ENCODE measurements at places on chromosomes 12 and 14.
A peak's percentile ranks its signal among the peaks of the same experiment; 100 is the strongest.

GRCh38 chr14:87940894-87941293 lies 52.1 kb downstream of the GALC start:
- DNase-seq: no peak

- no peak for DNase-seq
Measured at GRCh38 chr14:90440021-90440451, 43.2 kb downstream of the CALM1 start.

- no peak for DNase-seq
Measured at GRCh38 chr12:19206493-19207077, 77.1 kb downstream of the PLEKHA5 start.

- DNase-seq: no peak
Measured at GRCh38 chr14:88902850-88903249, 78.4 kb downstream of the TTC8 start.

- peak; percentile 41 for DNase-seq
Measured at GRCh38 chr14:49972131-49972671, 79.3 kb downstream of the ARF6 start.

- no peak for DNase-seq
Measured at GRCh38 chr12:42945927-42946326, 356.4 kb upstream of the PRICKLE1 start.

DNA sequence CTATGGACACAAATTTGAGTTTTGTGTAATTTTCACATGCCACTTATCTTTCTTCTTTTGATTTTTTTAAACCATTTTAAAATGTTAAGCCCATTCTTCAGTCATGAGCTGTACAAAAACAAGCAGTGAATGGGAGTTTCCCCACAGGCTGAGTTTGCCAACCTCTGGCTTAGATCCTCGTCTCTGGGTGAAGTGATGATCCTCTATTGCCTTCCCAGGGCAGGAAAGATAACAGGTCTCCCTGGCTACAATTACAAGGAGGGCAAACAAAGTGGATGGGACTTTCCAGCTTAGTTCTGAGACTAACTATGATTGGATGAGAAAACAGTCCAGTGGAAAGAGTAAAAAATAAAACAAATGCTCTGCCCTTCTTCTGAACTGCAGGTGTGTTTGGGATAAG lies 203.7 kb downstream of the SPTSSA start:
- DNase-seq: no peak

GRCh38 chr12:111426344-111427185 lies 20.8 kb downstream of the SH2B3 start:
- DNase-seq: no peak

DNA sequence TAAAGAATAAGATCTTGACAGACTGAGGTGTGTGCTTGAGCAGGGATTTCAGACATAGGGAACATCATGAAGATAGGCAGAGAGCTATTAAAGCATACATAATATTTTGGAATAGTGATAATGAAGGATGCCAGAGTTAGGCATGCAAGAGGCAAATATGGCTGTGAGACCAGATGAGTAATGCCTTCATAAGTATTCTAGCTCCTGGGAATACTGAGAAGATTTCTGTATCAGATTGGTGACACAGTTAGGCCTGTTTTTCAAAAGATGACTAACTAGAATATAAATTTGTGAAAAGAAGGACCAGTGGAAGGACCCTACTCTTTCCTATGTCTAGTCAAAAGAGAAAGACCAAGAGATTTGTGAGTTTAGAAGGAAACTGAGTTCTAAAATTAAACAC lies 108.8 kb downstream of the TXNDC16 start:
- peak; percentile 13 for DNase-seq

- no peak for DNase-seq
Measured at GRCh38 chr12:68287106-68287505, 33.7 kb upstream of the IL22 start.

DNA sequence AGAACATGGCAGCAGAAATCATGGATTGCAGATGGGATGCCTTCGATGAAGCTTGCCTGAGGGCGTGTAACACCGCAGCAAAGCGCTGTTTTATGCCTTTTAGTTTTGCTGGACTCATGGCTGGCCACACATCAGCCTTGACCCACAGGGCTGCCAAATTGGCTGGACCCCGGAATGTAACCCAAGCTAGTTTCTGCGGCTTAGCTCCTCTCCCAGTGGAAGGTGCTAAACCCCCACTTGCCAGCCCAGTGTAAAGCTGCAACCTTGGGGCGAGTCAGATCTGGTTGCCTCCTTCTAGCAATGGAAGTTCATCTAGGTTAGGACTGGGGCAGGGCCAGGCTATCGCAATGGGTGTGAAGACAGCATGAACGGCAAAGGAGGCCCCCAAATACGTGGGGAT lies 38.3 kb downstream of the MEG3 start:
- no peak for DNase-seq

DNA sequence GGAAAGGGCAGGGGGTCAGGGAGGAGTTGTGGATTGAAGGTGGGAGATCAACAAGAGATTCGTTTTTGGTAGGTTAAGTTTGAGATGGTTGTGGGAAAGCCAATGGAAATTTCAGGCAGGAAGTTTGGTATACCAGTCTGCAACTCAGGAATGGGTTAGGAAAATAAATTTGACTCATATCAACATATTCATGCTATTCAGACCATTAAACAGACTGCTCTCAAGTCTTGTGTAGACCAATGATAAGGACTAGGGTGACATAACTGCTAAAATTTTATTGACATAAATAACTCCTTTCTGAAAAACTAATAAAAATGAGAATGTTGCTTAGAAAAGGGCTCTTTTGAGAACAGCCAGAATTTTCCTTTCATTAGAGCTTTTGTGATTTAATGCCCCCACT lies 60.0 kb downstream of the PLEKHA5 start:
- no peak for DNase-seq

DNA sequence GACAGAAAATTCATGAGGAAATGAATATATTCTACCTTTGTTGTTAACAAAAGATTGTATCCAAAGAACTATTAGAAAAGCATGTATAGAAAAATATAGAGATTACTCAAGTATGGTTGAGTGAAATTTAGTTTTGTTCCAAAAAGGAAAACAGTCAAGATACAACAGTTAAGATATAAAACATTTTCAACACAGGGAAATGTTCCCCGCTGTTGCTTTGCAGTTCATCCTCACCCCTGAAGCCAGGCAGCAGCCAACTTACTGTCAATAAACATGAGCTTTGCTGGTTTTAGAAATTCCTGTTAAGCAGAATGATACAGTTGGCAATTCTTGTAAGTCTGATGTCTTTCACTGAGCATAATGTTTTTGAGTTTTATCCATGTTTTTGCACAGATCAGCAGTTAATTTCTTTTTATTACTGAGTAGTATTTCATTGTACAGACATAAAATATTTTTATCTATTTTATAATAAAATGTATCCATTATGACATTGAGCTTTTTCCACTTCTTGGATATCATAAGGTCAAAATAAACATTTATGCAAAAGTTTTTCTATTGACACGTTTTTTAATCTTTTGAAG lies 1.2 kb upstream of the CLEC2B start:
- DNase-seq: peak; percentile 13

DNA sequence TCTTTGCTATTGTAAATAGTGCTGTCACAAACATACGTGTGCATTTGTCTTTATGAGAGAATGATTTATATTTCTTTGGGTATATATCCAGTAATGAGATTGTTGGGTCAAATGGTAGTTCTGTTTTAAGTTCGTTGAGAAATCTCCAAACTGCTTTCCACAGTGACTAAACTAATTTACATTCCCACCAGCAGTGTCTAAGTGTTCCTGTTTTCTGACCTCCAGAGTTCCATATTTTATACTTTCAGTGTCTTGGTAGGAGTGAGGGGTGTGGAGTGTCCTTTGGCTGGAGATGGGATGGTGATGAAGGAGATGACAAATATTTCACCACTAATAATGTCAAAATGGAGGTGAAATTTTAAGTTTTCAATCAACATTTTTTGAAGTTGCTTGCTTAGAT lies 86.4 kb downstream of the DACT1 start:
- DNase-seq: no peak

DNA sequence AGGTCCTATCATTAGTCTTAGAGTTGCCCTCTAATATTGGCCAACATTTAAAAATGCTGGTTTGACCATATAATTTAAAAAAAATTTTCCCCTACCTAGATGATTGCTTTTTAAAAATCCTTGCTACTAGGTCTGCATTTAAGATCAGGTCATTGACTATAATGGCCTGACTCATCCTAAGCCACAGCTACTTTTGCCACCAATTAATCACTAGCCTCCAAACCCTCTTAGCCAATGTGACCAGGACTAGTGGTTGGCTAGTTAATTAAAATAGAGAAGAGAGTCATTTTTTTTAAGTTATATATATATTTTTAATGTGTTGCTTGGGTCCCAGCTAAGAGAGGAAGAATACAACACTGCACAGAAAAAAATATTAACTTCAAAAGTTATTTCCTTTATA lies 57.5 kb downstream of the SOS2 start:
- DNase-seq: no peak

DNA sequence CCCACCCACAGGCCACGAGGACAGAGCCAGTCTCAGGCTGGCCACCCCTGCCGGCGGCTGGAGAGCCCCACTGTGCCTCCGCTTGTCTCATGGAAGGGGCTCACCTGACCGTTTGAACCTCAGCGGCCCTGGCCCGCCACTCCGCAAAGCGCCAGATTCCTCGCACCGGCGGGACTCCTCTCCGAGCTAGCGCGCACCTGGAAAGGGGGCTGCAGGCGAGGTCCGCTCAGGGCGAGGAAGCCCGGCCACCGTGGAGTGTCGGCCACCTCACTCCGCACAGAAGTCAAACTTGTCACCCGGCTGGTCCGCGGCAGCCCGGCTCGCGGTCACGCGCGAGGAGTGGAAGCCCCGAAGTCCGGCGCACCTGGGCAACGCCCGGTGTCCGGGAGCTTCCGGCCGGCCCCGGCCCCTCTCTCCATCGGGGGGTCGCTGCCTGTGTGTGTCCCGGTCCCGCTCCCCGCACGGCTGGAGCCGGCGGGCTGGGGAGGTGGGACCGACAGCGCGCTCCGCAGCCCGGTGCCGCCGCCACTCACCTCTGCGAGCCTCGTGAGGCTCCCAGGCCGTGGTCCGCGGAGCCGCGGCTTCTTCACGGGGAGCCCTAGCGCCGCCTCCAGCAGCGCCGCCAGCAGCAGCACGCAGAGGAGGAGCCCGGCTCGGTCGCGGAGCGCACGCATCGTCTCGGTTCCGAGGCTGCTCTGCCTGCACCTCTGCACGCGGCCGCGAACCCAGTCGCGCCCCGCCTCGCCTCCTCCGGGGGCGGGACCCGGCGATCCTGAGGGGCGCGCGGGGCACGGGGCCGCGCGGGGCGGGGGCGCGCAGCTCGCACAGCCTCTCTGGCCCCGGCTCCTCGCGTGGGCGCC lies at the start of gene ISM2:
ISM2 (minus strand) TSS at position 697 of the 860 bp plus-strand sequence; CDS start at position 674, 23 bp downstream.
- peak; percentile 87 for DNase-seq

DNA sequence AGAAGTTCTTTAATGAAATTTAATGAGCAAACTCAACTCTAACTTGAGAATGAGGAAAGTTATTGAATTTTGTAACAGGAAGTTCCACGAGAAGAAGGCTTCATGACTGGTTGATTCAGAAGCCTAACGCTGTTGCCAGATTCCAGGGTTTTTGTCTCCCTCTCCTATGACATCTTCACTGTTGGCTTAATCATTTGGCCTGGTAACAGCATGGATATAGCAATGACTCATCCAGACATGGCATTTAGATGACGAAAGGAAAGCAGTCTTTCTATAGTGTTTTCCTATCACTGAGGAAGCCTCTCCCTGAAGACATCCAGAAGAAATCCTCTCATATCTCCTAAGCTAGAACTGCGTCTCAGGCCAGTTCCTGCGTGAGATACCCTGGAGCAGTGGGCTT lies 9.4 kb upstream of the KCNA1 start:
- peak; percentile 59 for DNase-seq

GRCh38 chr12:71472441-71472911 lies 32.9 kb downstream of the LGR5 start:
- peak; percentile 14 for DNase-seq

- DNase-seq: peak; percentile 82
Measured at GRCh38 chr14:55556929-55557623, 22.9 kb upstream of the KTN1 start.

- no peak for DNase-seq
Measured at GRCh38 chr12:107362960-107363359, 269.6 kb upstream of the CRY1 start.

- no peak for DNase-seq
Measured at GRCh38 chr12:2960996-2961616, 1.9 kb downstream of the TEAD4 start.

GRCh38 chr14:36506732-36507614 lies 13.1 kb downstream of the NKX2-1 start:
- no peak for DNase-seq

GRCh38 chr12:26692407-26692806 lies 140.6 kb downstream of the ITPR2 start:
- DNase-seq: no peak

GRCh38 chr12:131774576-131775391 lies 53.4 kb upstream of the MMP17 start:
- no peak for DNase-seq

DNA sequence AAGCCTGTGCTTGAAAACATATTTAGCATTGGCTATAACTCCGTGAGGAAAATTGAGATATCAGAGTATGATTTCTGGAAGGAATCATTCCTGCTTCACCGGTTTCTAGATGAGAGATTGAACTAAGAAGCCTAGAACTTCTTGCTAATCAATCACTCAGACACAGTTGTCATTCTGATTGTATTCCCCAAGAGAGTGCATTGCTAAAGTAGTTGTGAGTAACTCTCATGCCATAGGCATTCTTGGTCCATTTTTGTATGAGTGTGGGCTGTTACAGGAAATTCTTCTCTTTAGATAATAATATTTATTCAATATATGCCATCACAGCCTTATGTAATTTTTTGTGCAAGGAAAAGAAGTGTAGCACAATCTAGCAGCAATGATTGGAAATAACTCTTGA lies 893.3 kb upstream of the MDGA2 start:
- no peak for DNase-seq

DNA sequence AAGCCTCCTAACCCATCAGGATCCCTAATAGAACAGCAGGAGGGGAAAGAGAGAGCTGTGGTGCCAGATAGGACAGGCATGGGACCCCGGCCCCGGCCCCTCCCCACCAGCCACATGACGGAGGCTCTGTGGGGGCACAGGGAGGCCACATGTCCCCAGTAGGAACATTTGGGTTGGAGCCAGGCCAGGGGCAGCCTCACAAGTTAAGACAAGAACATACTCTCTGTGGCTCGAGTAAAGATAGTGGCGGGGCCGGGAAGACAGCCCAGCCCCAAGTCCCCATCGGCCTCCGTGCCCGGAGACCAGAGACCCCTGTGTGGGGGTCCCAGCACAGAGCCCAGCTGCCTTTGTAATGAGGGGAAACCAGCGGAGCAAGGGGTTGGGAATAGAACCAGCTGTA lies 78.6 kb upstream of the GALNT9 start:
- DNase-seq: no peak

Measured in AG20443 (cell line).